ENCODE measurements at places on chromosomes 4 and X.

- DNase-seq, result no peak
These were observed 71.7 kb upstream of the HGFAC start for GRCh38 chr4:3369781-3370674.

- DNase-seq, result no peak
These were observed 191.4 kb downstream of the MGST2 start for GRCh38 chr4:139857021-139857420.

DNA sequence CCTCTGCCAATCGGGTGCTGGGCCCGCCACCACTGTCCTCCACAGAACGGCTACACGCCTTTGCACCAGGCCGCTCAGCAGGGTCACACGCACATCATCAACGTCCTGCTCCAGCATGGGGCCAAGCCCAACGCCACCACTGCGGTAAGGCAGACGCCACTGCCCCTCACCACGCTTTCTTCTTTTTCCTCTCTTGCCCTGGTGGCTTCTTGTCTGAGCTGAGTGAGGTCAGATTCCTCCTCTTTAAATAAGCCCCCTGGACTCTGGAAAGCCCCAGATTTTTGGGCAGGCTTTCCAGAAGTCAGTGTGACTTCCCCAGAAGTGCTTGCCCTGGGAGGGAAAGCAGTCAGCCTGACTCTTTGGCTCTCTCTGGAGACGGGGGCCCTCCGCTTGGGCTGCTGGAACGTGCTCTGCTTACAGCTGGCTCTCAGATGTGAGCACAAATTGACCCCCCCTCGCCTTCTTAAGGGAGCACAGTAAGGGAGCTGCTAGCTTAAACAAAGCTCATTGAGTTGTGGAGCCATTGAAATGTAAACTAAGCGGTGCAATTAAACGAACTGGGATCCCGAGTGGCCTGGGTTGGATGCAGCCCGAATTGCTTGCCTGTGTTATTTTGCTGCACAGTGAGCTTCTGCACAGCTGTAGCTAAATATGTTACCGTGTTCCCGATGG lies 243.1 kb downstream of the ANK2 start:
- no peak for DNase-seq

DNA sequence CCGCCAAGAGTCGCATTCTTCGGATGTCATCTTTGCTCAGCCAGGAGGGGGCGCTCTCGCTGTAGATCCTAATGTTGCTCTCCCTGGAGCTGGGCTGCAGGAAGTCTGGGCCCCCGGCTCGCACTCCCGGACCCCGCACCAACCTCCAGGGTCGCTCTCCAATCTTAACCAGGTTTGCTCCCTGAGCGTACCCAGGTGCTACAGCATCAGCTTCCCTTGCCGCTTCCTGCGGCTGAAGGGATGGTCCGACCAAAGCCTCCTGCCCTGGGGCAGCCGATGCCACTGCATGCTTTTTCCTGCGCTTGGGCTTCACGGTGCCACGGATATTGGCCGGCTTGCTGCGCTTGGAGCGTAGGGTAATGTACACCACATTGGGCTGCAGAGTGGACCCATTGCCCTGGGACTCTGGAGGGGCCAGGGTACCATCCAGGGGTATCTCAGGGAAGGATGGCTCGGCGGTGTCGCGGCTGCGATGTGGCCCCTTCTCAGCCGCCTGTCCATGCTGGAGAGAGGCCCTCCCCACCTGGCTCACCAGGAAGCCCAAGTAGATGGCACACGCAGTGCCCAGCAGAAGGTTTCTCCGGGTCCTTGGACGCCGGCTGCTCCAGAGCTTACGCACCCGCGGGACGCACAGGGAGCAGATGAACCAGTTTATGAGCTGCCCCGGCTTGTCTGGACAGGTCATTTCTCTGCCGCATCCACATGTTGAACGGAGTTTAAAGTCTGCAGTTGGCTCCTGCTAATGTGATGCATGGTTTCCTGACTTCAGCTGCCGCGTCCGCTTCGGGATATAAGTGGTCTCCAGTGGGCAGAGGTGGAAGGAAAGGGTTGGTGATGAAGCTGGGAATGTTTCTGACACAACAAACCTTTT lies 1.9 kb downstream of the GASK1B start:
- DNase-seq, result peak; percentile 35

DNA sequence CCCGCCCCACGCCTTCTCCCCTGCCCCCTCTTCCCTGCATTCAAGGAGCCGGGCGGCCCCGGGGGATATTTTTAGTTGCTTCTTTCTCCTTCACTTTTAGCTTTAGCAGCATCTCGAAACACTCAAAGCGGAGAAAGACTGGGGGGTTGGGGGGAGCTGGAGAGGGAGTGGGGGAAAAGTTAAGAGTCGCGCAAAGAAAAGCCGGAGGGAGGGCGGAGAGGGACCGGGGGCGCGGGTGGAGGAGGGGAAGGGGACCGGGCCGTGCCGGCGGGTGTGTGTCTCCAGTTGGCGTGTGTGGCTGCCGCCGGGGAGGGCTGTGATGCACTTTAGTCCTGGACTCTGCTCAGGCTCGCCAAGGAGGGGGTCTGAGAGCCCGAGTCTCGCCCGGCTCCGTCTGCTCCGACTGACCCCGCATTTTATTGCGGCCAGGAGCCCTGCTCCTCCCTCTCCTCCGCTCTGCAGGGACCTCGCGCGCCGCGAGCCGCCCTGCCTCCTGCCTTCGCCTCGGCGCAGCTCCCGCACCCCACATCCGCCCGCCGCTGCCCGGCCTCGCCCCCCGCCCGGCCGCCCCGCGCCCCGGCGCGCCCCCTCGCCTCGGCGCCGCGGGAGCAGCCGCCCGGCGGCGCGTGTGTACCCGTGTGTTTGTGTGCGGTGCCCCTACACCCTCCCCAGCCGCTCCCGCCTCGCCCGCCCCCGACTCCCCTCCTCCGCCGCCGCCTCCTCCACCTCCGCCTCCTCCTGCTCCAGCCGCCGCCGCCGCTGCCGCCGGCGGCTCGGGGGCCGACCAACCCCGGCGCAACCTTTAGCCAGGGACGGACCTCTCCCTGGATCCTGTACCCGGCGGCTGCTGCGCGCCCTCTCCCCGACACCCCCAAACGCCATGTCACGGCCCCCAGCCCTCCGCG lies 1.4 kb downstream of the ZNF827 start:
- no peak for DNase-seq

DNA sequence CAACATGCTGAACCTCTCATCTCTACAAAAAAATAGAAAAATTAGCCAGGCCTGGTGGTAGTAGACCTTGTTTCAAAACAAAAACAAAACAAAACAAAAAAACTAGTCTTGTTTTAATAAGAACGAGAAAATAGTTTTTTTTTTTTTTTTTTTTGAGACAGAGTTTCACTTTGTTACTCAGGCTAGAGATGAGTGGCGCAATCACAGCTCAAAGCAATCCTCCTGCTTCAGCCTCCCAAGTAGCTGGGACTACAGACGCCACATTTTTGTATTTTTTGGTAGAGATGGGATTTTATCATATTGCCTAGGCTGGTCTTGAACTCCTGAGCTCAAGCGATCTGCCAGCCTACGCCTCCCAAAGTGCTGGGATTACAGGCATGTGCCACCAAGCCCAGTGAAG lies 47.7 kb upstream of the UGDH start:
- DNase-seq, result no peak

DNA sequence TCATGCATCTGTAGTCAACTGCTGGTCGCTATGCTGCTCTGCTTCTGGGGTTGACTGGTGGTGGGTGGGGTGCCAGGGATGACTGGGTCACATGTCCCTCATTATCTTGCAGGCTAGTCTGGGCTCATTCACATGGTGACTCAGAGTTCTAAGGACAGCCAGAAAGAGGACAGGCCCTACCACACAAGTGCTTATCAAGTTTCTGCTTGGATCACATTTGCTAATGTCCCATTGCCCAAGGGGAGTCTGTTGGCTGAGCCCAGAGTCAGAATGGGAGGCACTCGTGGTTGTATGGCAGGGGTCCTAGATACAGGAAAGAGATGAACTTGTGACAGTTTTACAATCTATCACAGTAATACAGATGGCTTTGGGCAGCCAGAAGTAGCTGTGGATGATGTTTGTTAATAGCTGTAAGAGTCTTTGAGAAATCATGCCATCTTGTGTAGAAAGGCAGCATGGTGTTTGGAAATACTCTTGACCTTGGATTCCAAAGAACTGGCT lies 221.3 kb downstream of the GPAT3 start:
- no peak for DNase-seq

GRCh38 chr4:187236209-187236890 lies 512.7 kb upstream of the FAT1 start:
- no peak for DNase-seq

GRCh38 chr4:54526560-54526959 lies 131.2 kb upstream of the KIT start:
- DNase-seq, result no peak

GRCh38 chrX:49082271-49082871 lies 2.7 kb upstream of the WDR45 start:
- no peak for DNase-seq

- no peak for DNase-seq
These were observed 73.5 kb downstream of the IRF2 start for GRCh38 chr4:184400891-184401290.

DNA sequence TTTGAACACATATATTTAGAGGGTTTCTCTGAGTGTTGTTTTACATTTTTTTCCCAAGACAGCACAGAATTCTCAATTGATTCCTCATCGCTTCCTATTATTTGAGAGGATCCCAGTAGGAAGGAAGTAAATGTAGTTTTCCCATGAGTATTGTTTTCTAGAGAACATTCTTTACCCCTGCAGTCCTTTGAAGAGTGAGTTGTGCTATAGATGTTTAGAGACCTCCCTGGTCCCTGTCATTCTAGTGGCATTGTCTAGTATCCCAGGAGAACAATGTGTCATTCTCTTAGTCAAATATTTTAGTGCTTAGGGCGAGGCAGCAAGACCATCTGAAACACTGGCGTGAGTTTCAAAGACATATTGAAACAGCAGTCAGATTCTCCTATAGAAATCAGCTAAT lies 32.5 kb downstream of the SORBS2 start:
- no peak for DNase-seq

DNA sequence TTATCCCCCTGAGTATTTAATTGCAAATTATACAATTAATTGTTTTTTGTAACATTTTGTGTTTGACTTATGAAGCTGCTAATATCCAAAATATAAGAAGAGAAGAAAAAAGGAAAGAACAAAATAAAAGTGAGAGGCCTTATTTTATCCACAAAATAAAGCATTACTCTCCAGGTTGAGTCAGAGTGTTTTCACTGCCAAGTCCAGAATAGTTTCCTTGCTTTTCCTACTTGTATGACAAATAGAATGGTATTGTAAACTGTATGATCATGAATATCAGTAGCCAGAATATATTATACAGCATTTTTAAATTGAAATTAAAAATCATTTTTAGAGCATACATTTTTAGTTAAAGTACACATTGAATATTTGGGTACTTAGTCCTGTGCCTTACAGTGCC lies 237.8 kb downstream of the NDST4 start:
- DNase-seq, result no peak

DNA sequence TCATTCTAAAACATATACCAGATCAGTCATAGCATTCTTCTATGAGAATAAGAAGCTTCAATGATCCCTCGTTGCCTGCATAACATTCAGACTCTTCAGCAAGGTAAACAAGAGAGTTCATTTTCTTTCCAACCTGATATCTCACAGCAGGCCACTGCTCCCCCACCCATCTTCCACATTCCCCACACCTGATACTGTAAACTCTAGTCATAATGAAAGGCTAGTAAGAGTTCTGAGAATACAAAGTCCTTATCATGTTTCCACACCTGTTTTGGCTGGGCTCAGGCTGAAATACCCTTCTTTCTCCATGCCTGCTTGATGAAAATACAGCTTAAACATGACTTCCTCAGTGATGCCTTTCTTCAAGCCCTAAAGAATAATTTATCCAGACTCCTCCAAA lies 2.3 kb upstream of the AASDH start:
- no peak for DNase-seq

DNA sequence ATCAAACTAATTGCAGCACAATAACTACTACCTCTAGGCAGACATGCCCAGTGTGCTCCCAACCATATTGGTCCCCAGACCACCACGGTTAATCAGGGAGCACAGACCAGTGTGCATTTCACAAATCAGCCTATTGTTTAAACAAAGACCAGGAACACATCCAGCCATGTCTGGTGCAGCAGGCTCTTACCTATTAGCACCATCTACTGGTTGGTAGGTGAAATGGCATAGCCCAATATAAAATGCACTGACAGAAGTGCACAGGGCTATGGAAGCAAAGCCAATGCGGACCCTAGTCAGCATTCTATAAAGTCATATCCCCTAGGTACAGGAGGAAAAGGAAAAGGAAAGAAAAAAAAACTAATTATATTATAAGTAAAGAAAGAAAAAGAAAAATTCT lies 15.5 kb upstream of the CYLC1 start:
- no peak for DNase-seq

GRCh38 chr4:153114771-153115321 lies 89.4 kb upstream of the TRIM2 start:
- no peak for DNase-seq

GRCh38 chrX:130895299-130895698 lies 7.7 kb downstream of the ENOX2 start:
- DNase-seq, result no peak

GRCh38 chr4:20017070-20017776 lies 234.5 kb upstream of the SLIT2 start:
- DNase-seq, result no peak

DNA sequence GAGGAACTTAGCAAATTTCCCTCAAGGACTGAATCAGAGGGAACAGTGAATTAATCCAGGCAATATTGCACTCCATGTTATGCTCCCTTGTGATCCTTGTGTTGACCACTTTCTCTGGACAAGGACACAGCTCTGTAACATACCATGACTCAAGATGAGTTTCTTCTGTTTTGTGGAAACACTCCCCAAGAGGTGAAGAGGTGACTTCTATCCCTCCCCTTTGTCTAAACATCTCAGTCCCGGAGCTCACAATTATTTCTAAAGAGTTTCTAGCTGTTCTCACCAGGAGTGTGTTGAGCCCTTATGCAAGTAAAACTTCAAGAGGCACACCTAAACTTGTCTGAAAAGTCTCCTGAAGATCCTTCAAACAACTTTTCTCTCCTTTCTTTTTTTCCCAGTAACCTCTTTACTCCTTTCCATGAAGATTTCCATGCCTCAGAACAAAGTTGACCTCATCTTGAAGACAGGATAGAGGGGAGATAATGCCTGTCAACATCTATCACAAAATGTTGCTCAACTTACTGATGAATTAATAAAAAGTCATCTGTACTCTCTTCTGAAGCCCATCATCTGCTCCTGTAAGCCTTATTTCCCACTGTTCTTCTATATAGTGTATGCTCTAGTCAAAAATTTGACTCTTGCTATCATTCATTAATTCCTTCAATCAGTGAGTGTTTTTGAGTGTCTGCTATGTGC lies 429.1 kb downstream of the SPRY1 start:
- DNase-seq, result no peak

DNA sequence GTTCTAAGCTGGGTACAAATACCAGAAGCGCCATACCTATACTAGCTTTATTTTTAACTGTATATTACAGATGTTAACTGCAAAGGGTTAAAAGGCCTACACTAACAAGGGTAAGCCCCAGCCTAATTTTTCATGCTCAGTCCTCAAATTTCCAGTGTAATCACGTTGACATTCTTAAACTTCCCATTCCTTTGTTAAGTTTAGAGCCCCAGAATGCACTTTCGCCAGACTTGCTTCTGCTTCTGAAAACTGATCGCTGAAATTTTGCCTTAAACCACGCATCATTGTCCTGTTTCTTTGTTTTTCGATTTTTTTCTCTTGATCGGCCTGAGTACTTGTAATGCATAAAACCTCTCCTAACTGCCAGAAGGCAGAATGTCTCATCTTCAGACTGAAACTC lies 2141.9 kb upstream of the AGA start:
- DNase-seq, result no peak
